ENCODE measurements at places on chromosomes 4 and X. TPM values are rescaled to one million over a fixed set of nuclear protein-coding genes. Genes with fewer than 3 reads are reported as not detected.

FABP2 gene
- not detected for total RNA-seq

DNA sequence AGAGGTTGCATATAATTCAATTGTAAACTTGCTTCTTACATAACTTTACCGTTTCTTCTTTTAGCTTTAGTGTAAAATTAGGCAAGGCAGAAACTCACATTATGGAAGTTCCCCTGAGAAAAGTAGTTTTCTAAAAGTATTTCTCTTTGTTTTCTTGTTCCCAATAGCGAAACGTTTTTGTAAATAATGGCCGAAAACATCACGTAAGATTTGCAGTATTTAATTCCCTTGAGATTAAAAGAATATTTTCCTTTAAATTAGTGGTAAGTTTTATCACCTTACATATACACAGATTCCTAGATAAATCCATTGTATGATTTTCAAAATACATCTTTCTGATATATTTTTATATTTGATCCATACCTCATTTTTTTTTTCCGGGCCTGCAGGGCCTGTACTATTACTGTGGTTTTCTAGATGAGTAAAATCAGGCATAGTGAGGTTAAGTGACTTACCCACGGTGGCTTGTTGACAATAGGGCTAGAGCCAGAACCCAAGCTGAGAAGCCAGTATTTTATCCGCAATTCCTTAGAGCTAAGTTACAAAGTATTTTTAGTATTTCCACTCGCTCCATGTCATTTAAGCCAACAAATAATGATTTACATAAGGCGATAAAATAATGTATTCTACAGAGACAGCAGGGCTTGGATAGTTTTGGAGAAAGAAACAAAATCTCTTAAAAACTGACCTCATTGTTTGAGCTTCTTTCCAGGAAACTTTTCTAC lies 82.2 kb upstream of the VEGFC start:
- DNase-seq, result no peak

- no peak for DNase-seq
These were observed 18.4 kb upstream of the MYOZ2 start for GRCh38 chr4:119116925-119117900.

DNA sequence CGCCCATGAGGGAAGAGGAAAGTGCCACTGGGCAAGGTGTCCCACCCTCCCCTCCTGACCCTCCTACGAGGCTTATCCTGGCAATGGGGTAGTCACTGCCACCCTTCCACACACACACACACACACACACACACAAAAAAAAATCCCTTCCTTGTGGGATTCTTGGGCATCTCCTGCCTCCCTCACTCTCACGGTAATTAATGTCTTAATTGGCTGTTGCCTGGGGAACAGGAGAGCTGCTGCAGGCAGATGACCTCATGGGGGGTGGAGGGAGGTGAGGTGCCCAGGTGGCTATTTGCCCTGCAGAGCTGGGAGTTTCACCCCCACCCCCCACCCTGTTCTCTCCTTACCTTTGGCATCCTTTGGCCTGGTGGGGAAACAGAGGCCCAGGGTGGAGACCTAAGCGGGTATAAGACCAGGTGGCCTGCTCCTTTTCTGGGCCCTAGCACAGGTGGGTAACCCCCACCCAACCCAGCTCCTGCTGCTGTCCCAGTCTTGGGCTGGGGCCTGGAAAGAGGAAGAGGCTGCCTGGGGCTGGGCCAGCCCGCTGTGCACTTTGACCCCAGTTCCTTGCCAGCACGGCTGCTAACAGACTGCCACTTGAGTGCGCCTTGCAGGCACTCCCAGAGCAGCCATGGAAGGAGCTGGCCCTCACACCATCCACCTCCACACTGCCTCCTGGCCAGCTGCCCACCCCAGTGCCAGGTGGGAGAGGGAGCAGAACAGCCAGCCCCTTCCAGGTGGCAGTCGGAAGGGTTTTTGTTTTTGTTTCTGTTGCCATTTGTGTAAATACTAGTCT lies 12.6 kb downstream of the EFNB1 start:
- no peak for DNase-seq

- DNase-seq, result no peak
These were observed 526.6 kb downstream of the C4orf33 start for GRCh38 chr4:129622566-129622965.

DNA sequence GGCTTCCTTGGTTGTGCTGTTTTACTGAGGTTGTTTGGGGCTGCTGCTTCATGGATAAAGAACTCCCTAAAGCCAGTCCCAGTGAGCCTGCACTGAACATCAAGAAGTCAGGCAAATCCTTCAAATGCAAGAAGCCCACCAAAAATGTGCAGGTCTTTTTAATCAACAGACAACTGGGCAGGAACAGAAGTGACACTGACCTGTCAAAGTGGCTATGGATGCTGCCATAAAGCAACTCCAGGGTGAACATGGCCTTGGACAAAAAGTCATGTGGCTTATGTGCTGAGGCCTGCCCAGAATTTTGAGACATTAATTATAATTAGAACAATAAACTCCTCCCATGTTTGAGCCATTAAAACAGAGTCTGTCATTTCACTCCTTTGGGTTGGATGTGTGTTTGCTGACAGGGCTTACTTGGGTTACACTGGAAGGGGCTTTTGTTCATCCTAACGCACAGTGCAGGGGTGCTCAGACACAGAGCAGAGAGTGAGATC lies at the start of gene ETDC:
TSS of gene ETDC (plus strand) at position 51 of the 494 bp plus-strand sequence. CDS start at position 51, 0 bp downstream.
- no peak for DNase-seq

GRCh38 chr4:7960017-7960789 lies 20.5 kb upstream of the AFAP1 start:
- DNase-seq, result no peak

- no peak for DNase-seq
These were observed 13.0 kb downstream of the NSDHL start for GRCh38 chrX:152843852-152844251.

- DNase-seq, result no peak
These were observed 173.0 kb upstream of the HAND2 start for GRCh38 chr4:173703021-173703420.

DNA sequence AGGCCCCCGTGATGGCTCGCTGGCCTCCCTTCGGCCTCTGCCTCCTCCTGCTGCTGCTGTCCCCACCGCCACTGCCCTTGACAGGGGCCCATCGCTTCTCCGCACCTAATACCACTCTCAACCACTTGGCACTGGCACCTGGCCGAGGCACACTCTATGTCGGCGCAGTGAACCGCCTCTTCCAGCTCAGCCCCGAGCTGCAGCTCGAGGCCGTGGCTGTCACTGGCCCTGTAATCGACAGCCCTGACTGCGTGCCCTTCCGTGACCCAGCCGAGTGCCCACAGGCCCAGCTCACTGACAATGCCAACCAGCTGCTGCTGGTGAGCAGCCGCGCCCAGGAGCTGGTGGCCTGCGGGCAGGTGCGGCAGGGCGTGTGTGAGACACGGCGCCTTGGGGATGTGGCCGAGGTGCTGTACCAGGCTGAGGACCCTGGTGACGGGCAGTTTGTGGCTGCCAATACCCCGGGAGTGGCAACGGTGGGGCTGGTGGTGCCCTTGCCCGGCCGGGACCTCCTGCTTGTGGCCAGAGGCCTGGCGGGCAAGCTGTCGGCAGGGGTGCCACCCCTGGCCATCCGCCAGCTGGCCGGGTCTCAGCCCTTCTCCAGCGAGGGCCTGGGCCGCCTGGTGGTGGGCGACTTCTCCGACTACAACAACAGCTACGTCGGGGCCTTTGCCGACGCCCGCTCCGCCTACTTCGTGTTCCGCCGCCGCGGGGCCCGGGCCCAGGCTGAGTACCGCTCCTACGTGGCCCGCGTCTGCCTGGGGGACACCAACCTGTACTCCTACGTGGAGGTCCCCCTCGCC lies 3.0 kb downstream of the PLXNB3 start:
- DNase-seq, result no peak

GRCh38 chr4:2941138-2942036 lies 21.8 kb downstream of the NOP14 start:
- no peak for DNase-seq

DNA sequence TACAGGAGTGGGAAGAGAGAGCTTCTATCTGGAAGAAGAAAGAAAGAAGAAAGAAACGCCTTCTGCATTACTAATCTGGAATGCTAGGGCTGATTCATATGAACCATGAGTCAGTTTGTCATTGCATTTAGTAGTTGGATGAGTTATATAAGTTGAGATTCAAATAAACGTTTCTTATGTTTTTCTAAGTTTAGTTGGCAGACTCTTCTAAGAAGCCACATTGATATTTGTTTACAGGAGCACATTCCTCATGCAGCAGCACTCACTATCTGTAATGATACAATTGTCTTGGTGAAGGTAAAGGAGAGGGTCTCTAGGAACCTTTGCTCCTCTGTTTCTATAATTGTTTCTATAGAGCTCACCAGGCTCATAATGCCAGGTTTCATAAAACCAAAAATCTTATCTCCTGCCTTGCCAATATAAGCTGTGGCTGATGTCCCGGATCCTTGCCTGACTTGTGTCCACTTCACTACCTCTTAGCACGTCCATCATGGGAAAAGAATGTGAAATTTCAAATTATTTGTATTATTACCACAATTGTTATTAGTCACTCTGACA lies 39.5 kb downstream of the HOPX start:
- no peak for DNase-seq

All from ureter (tissue), 1 donor.